ENCODE measurements at places on chromosomes 12 and 14. TPM values are rescaled to one million over a fixed set of nuclear protein-coding genes. Genes with fewer than 3 reads are reported as not detected.

- DNase-seq: no peak
Measured at GRCh38 chr12:56979628-56980027, 22.2 kb upstream of the RDH16 start.

DNA sequence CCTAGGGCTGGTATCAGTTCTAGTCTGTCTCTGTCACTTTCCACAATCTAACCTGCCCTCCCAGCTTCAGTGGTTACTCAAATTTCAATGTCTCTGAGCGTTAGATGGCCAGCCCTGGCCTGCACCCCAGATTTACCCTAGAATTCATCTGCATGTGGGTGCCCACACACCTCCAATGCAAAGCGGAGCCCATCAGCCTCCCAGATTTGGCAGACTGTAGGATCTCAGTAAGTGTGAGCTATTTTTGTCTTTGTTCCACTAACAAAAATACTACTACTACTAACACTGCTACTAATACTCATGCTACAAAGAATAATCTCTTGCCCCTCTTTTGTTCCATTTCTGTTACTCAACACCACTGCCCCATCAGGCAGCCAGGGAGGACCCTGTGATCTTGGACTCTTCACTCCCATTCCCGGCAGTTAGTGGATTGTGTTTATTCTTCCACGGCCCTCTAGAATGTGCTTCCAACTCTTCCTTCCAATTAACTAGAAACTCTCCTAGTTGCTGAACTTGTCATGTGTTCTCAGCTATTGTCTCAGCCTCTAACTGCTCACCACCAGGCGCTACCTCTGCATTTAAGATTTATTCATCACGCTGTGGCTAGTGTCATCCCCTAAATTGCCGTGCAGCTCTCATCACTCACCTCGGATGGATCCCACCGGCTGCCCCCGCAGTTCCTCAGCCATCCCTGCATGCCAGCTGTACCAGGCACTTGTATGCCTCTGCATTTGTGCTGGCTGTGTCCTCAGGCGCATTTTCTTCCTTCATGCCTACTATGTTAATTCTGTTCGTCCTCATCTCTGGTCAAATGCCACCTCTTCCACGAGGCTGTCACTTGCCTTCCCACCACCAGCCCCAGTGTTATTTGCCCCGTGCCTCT is 150.6 kb upstream of the HIF1A start:
- no peak for DNase-seq

DNA sequence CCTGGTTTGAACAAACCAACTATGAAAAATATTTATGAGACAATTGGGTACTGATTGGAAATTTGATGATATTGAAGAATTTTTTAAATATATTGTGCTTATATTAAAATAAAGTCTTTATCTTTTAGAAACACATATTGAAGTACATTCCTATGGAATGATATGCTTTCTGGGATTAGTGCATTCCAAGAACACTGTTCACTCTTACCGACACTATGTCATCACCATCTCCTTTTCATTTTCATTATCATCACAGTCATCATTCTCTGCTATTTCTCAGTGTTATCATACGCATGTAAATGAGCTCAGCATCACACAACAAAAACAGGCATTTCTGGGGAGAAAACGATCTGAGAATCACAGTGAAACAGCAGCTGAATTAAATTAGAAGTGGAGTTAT is 513.3 kb upstream of the CCDC196 start:
- no peak for DNase-seq

GRCh38 chr12:88951860-88952561 is 371.7 kb upstream of the KITLG start:
- DNase-seq: no peak

The TMPRSS12 gene
- not detected for total RNA-seq

GRCh38 chr14:38207377-38207735 is 348 bp upstream of the SSTR1 start:
- DNase-seq: no peak

DNA sequence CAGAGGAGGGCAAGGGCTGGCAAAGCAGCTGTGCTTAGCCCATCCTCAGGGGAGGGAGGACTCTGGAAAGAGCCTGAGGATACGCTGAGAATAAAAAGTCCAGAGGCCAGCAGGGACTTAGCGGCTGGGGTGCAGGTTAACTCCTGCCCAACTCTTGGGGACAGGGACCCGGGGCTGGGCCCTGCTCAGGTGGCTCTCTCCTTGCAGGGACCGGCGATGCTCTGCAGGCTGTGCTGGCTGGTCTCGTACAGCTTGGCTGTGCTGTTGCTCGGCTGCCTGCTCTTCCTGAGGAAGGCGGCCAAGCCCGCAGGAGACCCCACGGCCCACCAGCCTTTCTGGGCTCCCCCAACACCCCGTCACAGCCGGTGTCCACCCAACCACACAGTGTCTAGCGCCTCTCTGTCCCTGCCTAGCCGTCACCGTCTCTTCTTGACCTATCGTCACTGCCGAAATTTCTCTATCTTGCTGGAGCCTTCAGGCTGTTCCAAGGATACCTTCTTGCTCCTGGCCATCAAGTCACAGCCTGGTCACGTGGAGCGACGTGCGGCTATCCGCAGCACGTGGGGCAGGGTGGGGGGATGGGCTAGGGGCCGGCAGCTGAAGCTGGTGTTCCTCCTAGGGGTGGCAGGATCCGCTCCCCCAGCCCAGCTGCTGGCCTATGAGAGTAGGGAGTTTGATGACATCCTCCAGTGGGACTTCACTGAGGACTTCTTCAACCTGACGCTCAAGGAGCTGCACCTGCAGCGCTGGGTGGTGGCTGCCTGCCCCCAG is 2.8 kb downstream of the B3GNT4 start:
- no peak for DNase-seq

All from glutamatergic neuron (in vitro differentiated cells).